GM13976 (cell line): ENCODE measurements at places on chromosomes 6 and 20.

DNA sequence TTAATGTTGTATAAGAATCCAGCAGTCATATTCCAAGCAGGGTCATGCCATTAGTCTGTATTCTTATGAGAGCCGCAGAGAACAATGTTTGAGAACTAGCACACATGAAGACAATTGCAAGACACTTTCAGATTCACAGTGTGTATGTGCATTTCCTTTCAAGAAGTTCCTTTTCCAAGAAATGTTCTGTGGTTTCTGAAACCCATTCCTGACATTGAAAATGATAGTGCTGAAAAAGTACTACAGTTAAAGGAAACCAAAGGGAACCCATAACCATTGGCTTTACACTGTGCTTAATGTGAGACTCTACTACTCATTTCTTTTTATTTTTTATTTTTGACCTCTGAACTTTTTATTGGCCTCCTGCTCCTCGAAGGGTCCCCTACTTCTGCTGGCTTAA is 4.2 kb upstream of the CALHM6 start:
- no peak for DNase-seq

GRCh38 chr6:5996714-5997419 is 9.9 kb downstream of the NRN1 start:
- peak; percentile 52 for DNase-seq

- DNase-seq, result no peak
Observed at GRCh38 chr20:9200196-9200595, 131.3 kb downstream of the PLCB4 start.

DNA sequence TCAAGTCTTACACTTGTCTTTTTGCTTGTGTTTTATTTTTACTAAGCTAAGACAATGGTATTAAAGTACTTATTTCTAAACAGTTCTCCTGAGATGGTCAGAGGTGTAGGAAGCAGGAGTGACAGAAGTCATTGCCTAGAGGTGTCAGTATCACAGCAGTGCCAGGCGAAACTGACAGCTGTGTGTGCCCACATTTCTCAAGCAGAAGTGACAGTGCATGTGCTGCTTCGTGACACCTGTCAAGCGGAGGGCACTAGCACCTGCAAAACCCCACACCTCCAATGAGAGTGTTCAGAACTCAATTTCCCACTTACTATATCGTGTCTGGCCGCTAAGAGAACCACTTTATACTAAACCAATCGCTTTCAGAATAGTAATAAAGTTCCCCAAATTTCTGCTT is 82.8 kb downstream of the SLC23A2 start:
- no peak for DNase-seq

DNA sequence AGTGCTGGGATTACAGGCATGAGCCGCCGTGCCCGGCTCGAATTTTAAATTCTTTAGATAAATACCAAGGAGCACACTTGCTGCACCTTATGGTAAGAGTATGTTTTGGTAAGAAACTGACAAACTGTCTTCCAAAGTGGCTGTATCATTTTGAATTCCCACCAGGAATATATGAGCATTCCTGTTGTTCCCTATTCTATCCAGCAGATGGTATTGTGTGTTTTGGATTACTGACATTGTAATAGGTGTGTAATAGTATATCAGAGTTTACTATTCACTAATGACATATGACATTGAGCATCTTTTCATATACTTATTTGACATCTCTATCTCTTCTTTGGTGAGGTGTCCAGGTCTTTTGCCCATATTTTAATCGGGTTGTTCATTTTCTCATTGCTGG is 40.5 kb downstream of the TGM6 start:
- no peak for DNase-seq

DNA sequence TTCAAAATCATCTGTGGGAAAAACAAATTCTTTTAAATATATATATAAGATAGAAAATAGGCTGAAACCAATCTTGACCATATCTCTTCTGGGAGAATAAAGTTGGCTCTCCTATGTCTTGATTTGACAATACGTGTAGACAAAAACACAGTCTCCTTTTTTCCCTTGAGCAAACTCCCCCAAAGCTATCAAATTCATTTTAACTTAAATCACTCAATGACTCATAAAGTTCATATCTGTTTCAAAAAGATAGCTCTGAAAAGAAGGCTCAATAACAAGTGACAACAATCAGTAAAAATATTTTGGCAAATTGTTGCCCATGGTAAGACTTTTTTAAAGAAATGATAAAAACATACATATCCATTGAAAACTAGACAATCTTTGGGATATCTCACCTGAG is 236.0 kb upstream of the TENT5A start:
- no peak for DNase-seq

- DNase-seq, result no peak
Observed at GRCh38 chr6:68391953-68392352, 243.1 kb upstream of the ADGRB3 start.

- no peak for DNase-seq
Observed at GRCh38 chr20:46488451-46488850, 24.9 kb downstream of the ZNF334 start.

DNA sequence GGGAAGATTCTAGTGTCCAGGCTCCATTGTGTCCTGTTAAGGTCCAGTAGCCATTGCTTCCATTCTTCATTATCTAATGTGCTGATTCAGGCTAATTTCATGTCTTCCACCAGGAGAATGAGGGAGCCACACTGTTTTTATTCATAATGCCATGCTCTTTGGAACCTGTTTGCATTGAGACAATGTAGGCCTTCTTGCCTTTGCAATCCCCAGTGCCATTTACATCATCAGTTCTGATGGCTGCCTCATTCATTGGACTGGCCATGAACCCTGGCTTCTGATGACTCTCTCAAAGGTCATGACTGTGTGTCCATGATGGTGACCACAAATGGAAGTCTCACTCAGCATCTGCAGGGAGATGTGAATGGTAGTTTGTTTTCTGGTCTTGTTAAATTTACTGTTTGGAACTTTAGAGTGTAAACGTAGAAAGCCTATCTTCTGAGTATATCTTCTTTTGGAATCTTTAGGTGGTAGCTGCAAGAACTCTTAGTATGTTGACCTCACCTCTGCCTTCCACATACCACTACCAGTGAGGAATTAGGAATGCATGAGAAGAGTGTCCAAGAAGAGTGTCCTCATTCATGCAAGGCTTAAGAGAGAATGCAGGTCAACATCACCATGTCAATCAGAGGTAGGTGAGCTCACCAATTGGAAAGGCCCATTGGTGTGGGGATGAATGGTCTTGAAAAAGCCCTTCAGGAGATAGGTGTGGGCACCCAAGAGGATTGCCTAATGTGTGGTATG is 42.9 kb upstream of the ZFP64 start:
- no peak for DNase-seq

DNA sequence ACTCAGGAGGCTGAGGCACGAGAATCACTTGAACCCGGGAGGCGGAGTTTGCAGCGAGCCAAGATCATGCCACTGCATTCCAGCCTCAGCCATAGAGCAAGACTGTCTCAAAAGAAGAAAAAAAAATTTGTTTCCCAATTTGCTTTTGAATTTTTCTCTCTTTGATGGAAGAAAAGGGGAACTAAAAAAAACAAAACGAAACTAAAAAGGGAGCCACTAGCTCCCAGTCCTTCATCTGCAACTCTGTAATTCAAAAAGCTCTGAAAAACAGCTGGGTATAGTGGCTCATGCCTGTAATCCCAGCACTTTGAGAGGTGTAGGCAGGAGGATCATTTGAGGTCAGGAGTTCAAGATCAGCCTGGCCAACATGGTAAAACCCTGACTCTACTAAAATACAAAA is 9.5 kb downstream of the OVOL2 start:
- no peak for DNase-seq

- no peak for DNase-seq
Observed at GRCh38 chr6:16198061-16198705, 40.2 kb upstream of the GMPR start.

GRCh38 chr6:148693882-148694484 is 52.8 kb upstream of the UST start:
- DNase-seq, result no peak

DNA sequence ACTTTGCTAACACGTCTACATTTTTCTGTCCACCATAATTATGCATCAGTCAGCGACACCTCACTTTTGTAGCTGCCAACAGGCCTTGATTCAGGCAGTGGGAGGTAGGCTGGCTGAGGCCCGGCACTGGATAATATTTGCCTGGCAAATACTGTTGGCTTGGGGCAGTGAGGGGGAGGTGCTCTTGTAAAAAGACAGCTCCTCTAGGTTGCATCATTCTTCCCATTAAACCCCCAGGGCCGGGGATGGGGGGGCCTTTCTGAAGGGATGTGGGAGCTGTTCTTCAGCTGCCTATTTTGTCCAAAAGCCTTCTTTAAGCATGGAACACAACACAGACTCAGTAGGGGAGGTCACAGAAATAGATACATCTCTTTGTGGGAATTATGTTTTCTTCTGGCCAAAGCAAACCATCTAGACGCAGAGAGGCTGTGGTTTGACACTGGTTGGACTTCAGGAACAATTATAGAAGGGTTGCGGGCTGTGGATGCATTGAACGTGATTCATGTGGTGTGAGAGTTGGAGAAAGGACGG is 338.3 kb upstream of the NT5E start:
- no peak for DNase-seq
